ENCODE measurements at places on chromosomes 6 and 20.

GRCh38 chr20:59405226-59406200 is 105.1 kb downstream of the EDN3 start:
- no peak for DNase-seq

DNA sequence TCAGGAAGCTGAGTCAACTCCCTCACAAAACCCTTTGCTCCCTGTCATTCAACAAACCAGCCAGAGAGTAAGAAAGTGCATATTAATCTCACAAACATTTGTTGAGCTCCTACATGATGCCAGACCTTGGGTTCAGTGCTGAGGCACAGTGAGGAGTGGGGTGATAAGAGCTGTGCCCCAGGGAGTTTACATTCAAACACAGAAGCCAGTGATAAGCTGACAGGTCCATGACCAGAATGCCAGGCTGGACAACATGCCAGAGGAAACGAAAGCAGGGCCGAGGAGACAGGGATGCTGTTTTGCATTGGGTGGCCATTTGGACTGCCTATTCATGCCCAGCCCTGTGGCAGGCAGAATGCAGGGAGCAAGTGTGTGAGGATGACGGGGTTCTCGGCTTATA is 76.7 kb downstream of the LRFN2 start:
- no peak for DNase-seq

- no peak for DNase-seq
Measured at GRCh38 chr20:22447447-22447778, 137.0 kb downstream of the FOXA2 start.

DNA sequence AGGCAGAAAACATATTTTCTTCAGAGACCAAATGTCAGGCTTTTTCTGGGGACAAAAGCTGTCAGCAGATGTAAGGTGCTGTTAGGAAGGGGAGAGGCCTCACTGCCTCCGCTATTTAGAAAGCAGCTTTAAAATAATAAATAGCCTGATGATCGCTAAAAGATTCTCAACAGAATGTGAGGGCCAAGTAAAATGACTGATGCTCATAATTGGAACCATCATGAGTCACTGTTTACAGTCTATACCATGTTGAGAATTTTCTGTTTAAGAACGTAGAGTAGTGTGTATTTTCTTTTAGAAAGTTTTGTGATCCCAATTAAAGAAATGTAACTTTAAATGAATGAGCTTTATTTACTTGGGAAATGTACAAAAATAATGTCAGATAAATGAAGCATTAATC is 220.0 kb downstream of the CLIC5 start:
- no peak for DNase-seq

DNA sequence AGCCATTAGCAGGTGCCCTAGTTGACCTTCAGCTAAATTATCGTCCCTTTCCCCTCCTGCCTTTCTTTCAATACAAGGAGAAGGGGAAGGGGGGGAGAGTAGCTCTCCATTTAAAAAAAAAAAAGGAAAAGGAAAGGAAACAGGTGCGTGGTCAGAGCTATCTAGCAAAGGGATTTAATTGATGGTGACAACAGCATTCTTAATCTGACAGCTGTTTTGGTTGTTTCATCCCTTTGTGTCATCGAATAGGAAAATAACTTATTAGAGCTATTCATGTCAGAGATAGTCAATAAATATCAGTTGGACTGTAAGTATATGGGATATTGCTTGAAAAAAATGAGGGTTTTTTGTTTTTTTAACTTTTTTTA is 195.2 kb upstream of the SASH1 start:
- no peak for DNase-seq

DNA sequence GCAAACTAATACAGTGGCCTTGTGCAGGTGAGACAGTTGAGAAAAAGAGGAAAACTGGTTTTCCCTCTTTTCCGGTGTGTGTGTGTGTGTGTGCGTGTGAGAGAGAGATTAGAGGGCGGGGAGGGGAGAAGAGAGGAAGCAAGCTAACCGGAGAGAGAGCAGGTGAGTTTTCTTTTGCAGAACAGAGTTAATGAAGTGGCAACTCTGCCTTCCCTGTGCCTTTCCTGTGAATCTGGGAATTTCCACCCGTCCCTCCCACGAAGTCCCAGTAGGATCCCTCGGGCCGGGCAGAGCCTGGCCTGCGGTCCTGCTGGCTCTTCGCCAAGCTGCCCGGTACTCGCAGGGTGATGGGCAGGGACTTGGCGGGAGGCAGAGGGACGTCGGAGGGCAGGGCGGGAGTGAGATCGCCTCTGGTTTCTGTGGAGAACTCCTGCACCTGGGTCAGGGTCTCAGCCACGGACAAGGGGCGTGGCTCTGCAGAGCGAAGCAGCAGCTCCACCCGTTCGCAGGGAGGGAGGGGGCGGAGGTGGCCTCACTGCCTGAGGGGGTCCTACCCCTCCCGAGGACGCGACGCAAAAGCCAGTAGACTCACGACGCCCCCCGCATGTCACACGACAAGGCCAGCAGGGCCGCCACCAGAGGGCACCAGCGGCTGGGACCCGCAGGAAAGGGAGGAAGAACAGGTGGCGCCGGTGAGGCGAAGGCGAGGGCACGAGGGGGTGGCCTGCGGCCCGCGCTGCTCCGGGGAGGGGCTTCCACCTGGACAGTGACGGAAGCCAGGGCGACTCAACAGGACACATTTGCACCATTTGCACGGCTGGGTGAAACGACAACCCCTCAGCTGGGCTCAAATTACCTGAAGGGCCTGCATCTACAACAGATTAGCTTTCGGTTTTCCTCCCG is 51.2 kb upstream of the RNF182 start:
- DNase-seq = peak; percentile 96

DNA sequence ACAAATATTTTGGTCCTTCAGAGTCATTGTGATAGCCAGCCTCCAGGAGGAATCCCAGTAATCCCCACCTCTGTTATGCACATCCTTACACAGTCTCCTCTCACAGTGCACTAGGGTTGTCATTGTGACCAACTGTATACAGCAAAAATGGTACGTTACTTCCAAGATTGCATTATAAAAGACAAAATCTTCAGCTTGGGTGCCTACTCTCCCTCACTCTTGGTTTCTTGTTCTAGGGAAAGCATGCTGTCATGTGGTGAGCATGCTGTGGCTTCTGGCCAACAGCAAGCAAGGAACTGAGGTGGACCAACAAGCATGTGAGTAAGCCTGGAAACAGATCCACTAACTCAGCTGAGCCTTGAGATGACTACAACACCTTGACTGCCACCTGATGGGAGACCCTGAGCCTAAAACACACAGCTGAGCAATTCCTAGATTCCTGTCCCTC is 130.1 kb upstream of the DST start:
- no peak for DNase-seq

DNA sequence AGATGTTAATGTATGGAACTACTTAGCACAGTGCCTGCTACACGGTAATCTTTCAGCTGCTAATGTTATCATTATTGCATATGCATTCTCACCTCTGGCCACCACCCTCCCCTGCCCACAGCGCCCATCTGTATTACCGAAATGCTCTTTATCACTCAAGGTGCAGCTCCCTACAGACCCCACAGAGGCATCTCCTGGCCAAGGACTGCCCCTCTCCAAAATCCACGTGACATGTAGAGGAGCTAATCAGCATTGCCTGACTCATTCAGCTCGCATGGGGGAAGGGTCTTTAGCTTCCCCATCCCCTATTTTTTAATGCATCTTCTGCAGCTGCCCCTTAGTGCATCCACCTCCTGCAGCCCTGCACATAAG is 41.8 kb downstream of the SLC22A23 start:
- DNase-seq = no peak

DNA sequence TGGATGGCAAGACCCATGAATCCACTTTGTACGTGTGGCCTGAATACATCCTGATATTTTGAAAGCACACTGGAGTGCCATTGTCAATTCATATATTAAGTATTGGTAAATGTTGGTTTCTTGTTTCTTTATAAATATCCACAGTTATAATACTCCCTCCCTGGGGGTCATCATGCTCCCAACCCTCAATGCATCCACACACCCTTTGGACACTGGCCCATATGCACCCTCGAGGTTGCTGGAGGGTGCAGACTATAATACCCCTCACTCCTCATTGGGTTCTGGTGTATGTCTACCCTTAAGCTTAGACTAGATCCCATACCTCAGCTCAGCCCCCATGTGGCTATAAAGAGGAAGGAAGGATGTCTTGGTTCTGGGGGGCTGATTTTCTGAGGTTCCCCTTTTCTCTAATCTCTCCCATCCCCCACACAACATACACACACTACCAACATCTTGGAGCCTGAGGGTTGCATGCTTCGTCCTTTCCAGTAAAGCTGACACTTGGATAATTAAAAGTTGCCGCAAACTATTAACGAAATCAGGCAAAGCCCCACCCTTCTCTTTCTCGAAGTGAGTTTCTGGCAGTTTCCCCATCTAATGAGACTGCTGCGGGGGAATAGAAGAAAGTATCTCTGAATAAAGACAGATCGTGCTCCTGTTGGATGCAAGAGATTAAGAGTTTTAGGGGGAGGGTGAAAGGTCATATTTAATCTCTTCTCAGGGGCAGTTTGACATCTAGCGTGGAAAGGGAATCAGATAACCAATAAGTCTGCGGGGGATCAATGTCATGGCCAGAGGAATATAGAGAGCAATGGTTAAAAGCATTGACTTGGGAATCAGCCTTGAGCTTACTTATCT is 7.4 kb downstream of the PIM1 start:
- no peak for DNase-seq

DNA sequence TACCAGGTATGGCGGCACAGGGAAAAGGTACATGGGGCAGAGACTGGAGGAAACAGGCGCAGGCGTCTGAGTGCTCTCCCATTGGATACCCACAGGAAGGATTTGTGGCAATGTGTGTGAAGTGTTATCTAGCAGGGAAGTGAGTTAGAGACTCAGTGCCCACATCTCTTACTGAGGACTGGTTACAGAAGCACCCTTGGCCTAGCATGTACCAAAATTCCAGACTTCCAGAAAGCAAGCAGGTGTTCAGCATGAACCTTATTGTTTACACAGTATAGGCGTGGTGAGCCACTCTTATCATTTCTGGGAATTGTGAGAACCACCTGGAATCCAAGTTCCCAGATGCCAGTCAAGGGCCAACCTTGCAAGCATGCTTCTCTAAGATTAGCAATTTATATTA is 14.2 kb downstream of the MANBAL start:
- no peak for DNase-seq

DNA sequence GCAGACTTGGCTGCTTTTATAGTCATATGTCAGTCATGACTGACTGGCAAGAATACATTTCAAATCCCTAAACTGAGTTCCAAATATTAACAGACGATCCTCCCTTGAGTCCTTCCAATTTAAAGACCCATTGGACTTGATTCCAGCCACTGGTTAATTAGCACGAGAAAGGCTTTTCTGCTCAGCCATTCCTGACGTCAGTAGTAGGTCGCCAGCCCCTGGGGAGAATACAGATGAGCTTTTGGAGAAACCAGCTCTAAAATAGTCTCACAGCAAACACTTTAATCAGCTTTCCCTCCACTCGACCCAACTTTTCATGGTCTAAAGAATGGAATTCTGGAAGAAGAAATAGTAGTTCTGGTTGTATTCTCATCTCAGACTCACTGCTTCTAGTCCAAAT is 91.6 kb downstream of the SLC22A3 start:
- no peak for DNase-seq

GRCh38 chr20:1450926-1451491 is 15.6 kb downstream of the NSFL1C start:
- no peak for DNase-seq

DNA sequence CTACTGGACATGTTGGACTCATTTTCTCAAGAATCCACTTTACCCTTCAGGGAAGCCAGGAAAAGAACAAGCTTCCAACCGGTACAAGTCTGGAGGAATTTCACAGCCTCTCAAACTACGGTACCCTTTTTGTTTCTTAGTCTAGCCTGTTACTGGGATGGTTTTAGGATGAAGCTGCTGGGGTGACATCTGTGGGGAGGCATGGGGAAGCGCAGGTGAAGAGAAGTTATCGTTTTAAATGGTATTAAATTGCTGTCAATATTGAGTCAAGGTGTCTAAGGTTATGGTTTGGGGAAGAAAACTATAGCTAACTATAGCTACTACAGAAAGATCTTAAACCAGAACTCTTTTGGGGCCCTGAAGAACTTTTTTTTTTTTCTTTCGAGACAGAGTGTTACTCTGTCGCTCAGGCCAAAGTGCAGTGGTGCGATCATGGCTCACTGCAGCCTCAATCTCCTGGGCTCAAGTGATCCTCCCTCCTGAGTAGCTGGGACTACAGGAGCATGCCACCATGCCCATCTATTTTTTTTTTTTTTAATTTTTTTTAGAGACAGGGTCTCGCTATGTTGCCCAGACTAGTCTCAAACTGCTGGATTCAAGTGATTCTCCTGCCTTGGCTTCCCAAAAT is 128.7 kb downstream of the RIN2 start:
- no peak for DNase-seq

- DNase-seq = no peak
Measured at GRCh38 chr6:144957236-144957937, 672.3 kb downstream of the UTRN start.

DNA sequence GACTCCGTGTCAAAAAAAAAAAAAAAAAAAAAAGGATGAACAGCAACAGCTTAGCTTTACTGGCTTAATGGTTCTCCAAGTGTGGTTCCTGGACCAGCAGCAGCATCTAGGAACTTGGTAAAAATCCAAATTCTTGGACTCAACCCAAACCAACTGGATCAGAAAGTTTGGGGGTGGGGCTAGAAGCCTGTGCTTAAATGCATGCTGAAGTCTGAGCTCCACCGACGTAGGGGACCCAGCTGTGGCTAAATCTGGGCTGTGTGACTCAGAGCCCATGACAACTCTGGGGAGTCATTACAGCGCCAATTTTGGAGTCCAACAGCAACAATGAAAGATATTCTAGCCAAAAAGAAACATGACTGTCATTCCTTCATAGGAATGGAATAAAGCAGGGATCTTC is 13.6 kb upstream of the CHD6 start:
- DNase-seq = no peak

- no peak for DNase-seq
Measured at GRCh38 chr20:4817230-4817671, 95.5 kb downstream of the PRND start.

GRCh38 chr6:37689381-37689780 is 8.3 kb downstream of the MDGA1 start:
- no peak for DNase-seq

- no peak for DNase-seq
Measured at GRCh38 chr6:111813677-111814310, 59.5 kb downstream of the FYN start.

DNA sequence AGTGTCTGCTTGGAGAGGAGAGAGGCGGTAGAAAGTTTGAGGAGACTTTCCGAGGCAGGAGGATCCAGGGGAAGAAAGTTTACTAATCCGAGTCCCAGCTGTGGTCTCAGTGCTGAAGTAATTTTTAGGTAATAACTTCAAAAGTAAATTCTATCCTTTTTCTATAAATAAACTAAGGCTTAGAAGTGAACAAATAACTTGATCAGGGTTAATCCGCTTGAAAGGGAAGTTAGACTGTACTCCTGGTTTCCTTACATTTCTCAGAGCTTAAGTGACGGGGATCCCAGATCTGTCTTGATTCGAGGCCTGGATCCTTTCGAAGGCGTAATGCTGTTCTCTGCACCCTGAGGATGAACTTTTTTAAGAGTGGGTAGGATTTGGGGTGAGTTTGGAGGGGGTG is 2.6 kb downstream of the STK35 start:
- DNase-seq = no peak

- DNase-seq = no peak
Measured at GRCh38 chr20:38197217-38197616, 32.1 kb upstream of the TGM2 start.

GRCh38 chr6:90131614-90132423 is 164.8 kb downstream of the BACH2 start:
- DNase-seq = peak; percentile 16

- DNase-seq = no peak
Measured at GRCh38 chr6:13445005-13445743, 42.2 kb downstream of the GFOD1 start.

Measured in substantia nigra (tissue), 51 donors.